Glutamatergic neuron (in vitro differentiated cells): ENCODE measurements at places on chromosomes 3 and 15.

GRCh38 chr3:182212479-182213076 is 500.9 kb downstream of the SOX2 start:
- no peak for DNase-seq

DNA sequence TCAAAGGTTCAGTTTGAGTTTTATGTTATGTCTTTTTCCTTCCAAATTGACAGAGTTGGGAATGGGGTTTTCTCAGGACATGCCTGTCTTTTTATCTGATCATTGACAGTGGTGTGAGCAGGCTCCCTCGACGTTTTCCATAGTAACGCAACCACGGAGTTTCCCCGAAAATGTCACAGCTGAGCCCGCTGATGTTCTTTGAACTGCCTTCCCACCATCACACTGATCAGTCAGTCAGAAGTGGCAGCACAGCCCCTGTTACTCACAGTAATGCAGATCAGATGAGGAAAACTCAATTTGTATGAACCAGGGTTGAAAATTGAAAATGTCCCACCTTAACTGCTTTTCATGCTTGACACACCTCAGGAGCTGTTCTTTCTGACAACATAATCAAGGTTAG is 210.4 kb downstream of the NECTIN3 start:
- DNase-seq: no peak

DNA sequence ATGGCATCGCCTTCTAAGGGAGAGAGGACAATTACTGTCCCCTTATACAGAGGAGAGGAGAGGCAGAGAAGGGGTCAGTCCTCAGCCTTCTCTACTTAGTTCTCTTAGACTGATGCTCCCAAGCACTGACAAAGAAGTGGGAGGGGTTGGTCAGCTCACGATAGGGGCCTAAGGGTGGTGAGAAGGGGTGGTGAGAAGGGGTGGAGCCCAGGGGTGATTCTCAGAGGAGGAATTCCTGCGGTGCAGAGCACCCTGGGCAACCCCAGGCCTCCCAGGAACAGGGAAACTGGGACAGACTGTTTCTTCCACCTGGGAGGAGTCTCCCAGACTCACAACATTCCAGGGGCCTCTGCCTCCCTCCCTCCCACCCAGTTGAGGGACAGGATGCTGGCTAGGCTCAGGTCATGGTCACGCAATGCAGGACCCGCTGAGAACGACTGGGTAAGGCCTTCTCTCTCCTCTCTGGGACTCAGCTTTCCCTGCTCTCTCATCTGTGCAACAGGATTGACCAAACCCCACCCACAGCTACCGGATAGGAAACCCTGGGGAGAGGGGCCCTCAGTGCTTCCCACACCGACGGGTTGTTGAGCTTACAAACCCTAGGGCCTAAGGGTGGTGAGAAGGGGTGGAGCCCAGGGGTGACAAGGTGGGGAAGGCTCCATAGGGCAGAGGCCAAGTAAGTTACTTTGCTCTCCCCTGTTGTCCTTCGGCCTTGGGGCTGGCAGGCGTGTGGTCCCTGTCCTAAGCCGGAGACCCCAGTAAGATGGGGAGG is 1.5 kb downstream of the TPRA1 start:
- DNase-seq: no peak

GRCh38 chr3:190616637-190617036 is 102.8 kb downstream of the IL1RAP start:
- DNase-seq: no peak

DNA sequence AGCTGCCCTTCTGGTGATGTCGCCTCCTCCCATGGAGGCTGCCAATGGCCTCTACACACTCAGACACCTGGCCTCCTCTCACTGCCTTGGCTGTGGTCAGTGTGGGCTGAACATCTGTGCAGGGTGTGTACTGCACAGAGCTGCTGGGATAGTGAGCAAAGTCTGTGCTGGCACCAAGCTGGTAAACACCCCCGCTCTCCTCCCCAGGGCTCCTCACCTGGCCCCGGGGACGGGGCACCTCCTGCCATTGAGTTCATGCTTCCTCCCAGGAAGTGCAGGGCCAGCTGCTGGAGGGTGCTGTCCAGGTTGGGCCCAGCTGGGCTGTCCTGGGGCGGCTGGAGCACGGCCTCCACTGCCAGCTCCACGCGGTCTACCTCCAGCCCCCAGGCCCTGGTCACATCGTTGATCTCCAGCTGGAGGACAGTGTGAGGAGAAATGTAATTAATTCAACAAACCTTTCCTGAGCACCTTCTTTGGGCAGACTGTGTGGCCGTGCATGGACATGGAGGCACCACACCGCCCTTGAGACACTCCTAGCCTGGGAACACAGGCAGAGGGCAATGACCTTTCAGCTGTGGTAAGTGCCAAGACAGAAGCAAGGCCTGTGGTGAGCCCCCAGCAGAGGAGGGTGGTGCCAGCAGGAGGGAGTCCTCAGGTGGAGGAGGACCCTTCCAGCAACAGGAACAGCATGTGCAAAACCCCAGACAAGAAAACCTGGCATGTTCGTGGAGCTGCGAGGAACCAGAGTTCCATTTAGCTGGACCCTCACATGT is 6.8 kb downstream of the STOML1 start:
- no peak for DNase-seq

DNA sequence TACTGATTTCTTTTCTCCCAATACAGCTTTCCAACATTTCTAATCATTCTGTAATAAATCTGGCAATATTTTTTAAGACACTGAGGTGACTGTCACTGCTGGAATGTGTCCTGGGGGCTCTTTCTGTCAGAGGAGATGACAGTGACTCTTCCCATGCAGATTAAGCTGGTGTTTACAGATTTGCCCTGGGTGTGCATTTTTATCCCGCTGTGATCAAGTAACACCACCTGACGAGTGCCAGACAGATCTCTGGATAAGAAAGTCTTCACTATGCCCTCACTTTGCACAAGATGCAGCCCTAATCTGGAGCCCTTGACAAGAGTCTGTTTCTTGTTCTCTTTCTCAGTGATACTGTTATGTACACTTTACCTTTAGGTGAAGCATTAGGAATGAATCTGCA is 477.7 kb downstream of the ZIC1 start:
- no peak for DNase-seq

DNA sequence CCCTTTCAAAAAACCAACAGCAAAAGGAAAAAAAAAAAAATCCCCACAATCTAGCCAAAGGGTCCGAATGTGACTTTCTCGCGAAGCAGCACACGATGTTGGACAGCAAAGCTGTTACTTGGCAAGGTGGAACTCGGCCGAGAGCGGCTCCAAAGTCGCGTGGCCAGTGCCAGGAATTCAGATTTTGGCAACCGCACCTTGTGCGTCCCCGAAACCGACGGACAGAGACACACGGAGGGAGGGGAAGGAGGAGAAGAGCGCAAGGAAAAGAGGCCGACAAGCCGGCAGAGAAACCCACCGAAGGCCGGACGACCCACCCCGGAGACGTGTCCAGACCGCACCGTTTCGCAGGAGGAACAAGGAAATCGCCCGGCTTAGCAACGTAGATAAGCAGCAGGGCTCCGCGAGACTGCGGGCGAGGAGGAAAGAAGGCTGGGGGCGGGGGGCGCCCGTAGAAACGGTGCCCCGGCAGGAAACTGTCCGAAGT is 517.3 kb downstream of the MECOM start:
- DNase-seq: peak; percentile 53

GRCh38 chr3:114892131-114892879 is 254.8 kb downstream of the ZBTB20 start:
- no peak for DNase-seq

GRCh38 chr3:149449182-149449581 is 25.3 kb upstream of the TM4SF4 start:
- no peak for DNase-seq

GRCh38 chr3:94704467-94704866 is 641.6 kb downstream of the NSUN3 start:
- DNase-seq: no peak

GRCh38 chr3:39982665-39983357 is 173.4 kb downstream of the MYRIP start:
- DNase-seq: no peak
